CD8-positive, alpha-beta T cell (primary cell): ENCODE measurements at places on chromosomes 2 and 18.

- DNase-seq: no peak
These were observed 39.4 kb downstream of the SCTR start for GRCh38 chr2:119484834-119485233.

- no peak for DNase-seq
These were observed 205.5 kb upstream of the POU3F3 start for GRCh38 chr2:104648376-104648775.

GRCh38 chr2:16096962-16097361 lies 156.6 kb downstream of the MYCN start:
- no peak for DNase-seq

- no peak for DNase-seq
These were observed 31.6 kb downstream of the CDK15 start for GRCh38 chr2:201837824-201838431.

DNA sequence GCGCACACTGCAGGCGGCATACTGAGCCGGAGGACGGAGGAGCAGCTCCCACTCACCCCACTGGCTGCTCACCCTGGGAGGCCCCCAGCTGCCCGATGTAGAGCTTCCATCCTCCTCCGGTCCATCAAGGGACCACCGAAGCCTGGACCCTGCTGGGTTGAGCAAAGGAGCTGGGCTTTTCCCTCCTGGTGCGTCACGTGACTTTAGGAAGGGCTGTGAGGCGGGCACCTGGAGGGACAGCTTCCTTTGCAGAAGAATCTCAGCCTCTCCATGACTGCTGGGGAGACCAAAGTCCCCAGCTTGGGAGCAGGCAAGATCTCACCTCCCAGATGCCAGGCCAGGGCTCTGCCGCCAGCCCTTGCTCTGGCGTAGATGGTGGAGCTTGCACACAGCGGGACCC lies 102.7 kb downstream of the TWIST2 start:
- no peak for DNase-seq
